ENCODE measurements at places on chromosomes 2 and 18. TPM values are rescaled to one million over a fixed set of nuclear protein-coding genes. Genes with fewer than 3 reads are reported as not detected.

Gene DYSF
- total RNA-seq: 3.1 TPM

Gene PLEKHH2
- total RNA-seq: 5.3 TPM

Gene UPP2
- total RNA-seq: not detected

- no peak overlapping the region for H3K27ac ChIP-seq
- H3K36me3 ChIP-seq: no peaks in the 10 kb centered on the region
- no peak for DNase-seq
- H3K27me3 ChIP-seq: no peaks in the 10 kb centered on the region
- H3K4me3 ChIP-seq: peak overlapping the region; percentile 18
Measured at GRCh38 chr2:169010633-169011460, 20.3 kb downstream of the ABCB11 start.

DNA sequence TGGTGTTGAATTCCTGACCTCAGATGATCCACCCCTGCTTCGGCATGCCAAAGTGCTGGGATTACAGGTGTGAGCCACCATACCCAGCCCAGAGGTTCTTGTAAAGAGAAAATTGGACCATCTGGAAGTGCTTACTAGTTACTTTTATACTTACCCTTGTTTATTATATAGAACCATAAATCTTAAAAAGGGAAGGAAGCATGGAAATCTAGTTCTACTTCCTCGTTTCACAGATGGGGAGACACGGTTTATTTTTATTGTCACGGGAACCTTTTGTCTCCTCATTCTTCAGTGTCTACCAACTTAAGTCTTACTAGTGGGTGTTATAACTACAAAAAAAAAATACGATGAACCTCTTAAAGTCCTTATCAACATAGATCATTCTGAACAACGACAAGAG lies 45.8 kb upstream of the PDK1 start:
- peaks cover 6% of the 10 kb centered on the region for H3K36me3 ChIP-seq
- no peak for DNase-seq
- H3K4me1 ChIP-seq: no peaks in the 10 kb centered on the region
- H3K27me3 ChIP-seq: no peaks in the 10 kb centered on the region
- no peak overlapping the region for H3K27ac ChIP-seq

DNA sequence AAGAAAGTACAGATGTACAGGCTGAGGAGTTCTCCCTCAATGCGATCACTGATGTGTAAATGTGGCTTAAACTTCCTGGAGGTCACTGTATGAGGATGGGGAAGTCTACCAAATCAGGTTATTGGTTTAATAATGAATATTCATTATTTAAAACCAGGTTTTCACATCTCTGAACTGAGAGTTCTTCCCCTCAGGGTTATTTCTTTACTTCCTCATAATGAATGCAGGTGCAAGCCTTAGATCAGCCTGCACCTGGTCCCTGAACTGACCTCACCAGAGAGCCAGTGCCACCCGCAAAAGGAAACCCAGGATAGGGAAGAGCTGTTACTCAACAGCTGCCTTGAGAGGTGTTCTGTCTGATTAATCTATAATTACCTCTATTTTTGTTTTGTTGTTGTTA lies 369.0 kb downstream of the EPHA4 start:
- H3K4me1 ChIP-seq: no peaks in the 10 kb centered on the region
- H3K27me3 ChIP-seq: no peaks in the 10 kb centered on the region
- H3K36me3 ChIP-seq: no peaks in the 10 kb centered on the region
- no peak for DNase-seq
- no peak overlapping the region for H3K27ac ChIP-seq

DNA sequence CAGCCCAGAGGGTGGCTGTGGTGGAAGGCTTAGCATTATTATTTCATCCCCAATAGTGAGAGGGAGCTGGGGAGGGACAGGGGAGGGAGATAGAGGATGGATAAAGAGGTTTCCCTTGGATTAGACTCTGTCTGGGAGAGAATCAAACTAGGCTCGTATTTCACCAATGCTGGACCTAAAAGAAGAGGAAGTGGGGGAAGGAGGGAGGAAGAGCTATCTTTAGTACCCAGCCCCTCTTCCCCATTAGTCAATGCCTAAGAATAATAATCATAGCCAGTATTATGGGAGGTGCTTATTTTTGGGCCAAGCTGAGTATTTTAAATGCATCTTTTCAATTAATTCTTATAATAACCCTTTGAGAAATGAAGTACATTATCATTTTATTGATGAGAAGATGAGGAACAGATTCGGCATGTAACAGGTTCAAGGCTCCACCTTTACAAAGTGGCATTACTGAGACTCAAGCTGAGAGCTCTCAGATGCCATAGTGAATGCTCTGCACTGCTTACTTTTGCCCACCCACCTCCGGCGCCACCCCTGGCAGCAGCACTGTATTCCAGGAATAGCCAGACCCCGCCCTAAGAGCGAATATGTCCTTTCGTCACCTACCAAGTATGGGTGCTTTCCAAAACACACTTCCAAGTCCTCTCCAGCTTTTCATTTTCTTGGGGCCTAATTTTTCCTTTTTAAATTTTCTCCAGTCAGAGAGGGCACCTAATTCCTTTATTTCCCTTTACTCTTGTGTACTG lies 21.0 kb downstream of the PAX8 start:
- no peaks in the 10 kb centered on the region for H3K36me3 ChIP-seq
- H3K4me1 ChIP-seq: no peaks in the 10 kb centered on the region
- no peak overlapping the region for H3K4me3 ChIP-seq

GRCh38 chr2:232886632-232887031 lies 16.6 kb downstream of the SNORC start:
- no peaks in the 10 kb centered on the region for H3K27me3 ChIP-seq
- H3K36me3 ChIP-seq: no peaks in the 10 kb centered on the region
- H3K4me1 ChIP-seq: no peaks in the 10 kb centered on the region
- H3K4me3 ChIP-seq: no peak overlapping the region
- no peak overlapping the region for H3K27ac ChIP-seq
- no peak for DNase-seq
